ENCODE measurements at places on chromosomes 6 and 20. TPM values are rescaled to one million over a fixed set of nuclear protein-coding genes. Genes with fewer than 3 reads are reported as not detected.

DNA sequence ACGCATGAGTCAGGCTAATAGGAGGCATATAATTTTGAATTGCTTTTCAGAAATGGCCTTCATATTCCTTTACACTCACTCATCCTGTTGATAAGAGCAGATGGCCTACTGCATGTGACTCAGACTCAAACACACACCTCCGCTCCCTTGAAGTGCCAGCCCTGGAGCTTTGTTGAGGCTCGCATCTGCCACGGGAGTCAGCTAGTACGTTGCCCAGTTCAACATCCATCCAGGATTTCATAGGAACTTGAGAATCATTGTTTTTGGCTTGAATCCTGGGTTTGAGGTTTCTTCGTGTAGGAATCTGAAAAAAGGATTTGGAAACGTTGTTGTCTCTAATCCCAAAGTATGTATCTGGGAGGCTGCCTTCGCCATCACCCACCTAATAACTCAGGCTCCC, 87.4 kb upstream of the JAG1 start:
- no peak for DNase-seq

DNA sequence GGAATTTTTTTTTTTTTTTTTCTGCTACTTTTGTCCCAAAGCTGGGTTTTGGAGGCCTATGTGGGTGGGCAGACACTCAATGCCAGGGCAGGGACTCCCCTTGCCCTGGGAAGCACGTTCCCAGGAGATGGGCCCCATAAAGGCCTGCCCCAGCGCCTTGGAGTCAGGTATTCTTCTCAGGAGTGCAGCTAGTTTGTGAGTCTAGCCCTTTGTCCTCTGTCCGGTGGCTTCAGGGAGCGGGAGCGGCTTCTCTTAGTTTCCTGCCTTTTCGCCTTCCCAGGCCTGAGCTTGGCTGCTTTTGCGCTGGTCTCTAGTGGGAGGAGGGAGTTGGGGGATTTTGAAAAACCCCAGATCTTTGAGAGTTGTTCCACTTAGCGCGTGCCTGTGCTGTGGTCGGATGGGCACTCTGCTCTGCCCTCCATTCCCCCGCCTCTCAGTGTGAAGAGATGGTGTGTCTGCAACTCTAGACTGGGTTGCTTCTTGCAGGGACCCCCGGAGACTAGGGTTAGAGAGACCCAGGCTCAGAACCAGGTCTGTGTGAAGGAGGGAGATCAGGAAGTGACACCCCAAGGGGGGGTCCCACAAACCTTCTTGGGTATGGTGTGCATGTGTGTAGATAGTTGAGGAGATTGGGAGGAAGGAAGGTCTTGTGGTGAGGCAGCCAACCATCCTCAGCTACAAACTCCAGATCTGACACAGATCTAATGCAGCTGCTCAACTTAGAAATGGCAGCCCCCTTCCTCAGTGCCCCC, 1.3 kb downstream of the PLCG1 start:
- DNase-seq, result no peak

RFX6 gene
- total RNA-seq, result not detected

DNA sequence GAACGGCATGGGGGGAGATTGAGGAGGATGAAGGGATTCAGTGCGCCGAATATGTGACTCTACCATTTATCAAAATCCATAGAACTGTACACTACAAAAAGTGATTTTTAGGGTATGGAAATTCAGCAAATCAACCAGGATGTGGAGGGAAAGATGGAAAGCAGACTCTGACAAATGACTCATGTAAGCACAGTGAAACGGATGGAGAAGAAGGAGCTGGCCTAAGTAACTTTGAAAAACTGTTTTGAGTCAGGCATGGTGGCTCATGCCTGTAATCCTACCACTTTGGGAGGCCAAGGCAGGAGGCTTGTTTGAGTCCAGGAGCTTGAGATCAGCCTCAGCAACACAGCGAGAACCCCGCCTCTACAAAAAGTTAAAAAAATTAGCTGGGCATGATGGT, 39.2 kb downstream of the MUC22 start:
- no peak for DNase-seq

GRCh38 chr6:11379805-11380204, 147.3 kb upstream of the NEDD9 start:
- no peak for DNase-seq

PPP1R3D gene
- total RNA-seq, result 1.3 TPM

MTFR2 gene
- 1.9 TPM for total RNA-seq
